HFFc6 (cell line): ENCODE measurements at places on chromosomes 2 and 18. TPM values are rescaled to one million over a fixed set of nuclear protein-coding genes. Genes with fewer than 3 reads are reported as not detected.

DNA sequence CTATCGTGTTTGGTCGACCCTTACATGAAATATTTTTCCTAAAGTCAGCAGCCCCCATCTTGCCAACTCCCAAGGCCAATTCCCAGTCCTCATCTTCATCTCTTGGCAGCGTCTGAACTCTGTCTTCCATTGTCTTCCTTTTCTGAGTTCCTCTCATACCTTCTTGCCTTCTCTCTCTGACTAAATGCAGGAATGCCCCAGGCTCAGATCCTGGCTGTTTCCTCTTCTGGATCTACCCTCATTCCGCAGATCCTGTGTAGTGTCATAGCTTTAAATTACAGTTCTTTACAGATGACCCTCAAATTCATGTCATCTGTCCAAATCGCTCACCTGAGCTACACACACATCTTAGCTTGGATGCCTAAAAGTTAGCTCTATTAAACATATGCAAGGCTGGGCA is 94.7 kb downstream of the MMADHC start:
- no peak for DNase-seq
- H3K4me1 ChIP-seq = peaks cover 30% of the 10 kb centered on the region
- H3K27ac ChIP-seq = no peak overlapping the region
- peaks cover 4% of the 10 kb centered on the region for H3K27me3 ChIP-seq
- no peak overlapping the region for H3K4me3 ChIP-seq

DNA sequence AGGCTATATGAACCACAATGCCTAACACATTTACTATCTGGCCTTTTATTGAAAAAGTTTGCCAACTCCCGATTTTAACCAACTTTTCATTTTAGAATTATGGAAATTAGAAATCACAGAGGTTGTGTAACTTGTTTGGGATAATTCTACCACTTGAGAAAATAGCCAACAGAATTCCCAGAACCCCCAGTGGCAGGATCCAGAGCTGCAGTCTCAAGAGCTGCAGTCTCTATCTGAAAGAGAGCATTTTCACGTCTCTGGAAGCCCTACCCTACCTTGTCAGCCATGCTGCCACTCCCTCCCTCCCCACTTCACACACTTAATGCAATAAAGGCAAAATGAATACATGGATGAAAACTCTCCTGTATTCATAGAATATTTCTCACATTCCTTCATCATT is 23.4 kb upstream of the TSPYL6 start:
- DNase-seq = no peak
- no peaks in the 10 kb centered on the region for H3K4me1 ChIP-seq
- H3K4me3 ChIP-seq = no peak overlapping the region
- H3K27me3 ChIP-seq = peaks cover 8% of the 10 kb centered on the region
- H3K27ac ChIP-seq = no peak overlapping the region

DNA sequence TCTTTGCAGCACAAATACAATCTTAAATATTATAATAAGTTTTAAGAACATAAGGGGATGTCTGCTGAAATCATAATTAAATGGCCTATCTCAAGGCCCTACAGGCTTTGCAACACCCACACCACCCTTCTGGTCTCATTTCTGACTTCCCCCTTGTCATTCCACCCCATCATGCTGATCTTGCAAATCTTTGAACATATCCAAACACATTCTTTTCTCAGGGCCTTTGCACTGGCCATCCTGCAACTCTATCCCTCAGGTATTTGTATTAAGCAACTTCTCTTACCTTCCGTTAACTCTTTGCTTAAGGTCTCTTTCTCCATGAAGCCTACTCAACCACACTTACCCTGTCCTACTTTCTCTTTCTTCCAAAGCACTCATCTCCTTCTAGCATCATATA is 51.8 kb upstream of the CCDC150 start:
- no peak overlapping the region for H3K4me3 ChIP-seq
- no peak overlapping the region for H3K27ac ChIP-seq
- H3K4me1 ChIP-seq = peaks cover 73% of the 10 kb centered on the region

GRCh38 chr2:239106314-239106908 is 258.5 kb downstream of the TWIST2 start:
- H3K27ac ChIP-seq = no peak overlapping the region
- H3K27me3 ChIP-seq = no peaks in the 10 kb centered on the region; the same call in 1 of the 2 replicates
- no peak overlapping the region for H3K4me3 ChIP-seq
- H3K4me1 ChIP-seq = no peaks in the 10 kb centered on the region

GRCh38 chr2:240252191-240252871 is 111.9 kb upstream of the OTOS start:
- H3K4me3 ChIP-seq = no peak overlapping the region
- H3K27ac ChIP-seq = no peak overlapping the region
- DNase-seq = no peak

- no peak overlapping the region for H3K4me3 ChIP-seq
- peaks cover 22% of the 10 kb centered on the region for H3K27me3 ChIP-seq
- DNase-seq = no peak
- H3K4me1 ChIP-seq = no peaks in the 10 kb centered on the region
- H3K27ac ChIP-seq = no peak overlapping the region
- no peaks in the 10 kb centered on the region; the same call in 1 of the 2 replicates for H3K36me3 ChIP-seq
Observed at GRCh38 chr2:134975281-134976009, 56.8 kb downstream of the CCNT2 start.

Gene SAP130
- 14.6 to 23.5 TPM (median 19.6 TPM) in 3 replicates for total RNA-seq

Gene AGXT
- not detected in 3 replicates for total RNA-seq

Gene IL37
- total RNA-seq = not detected in 3 replicates
